ENCODE measurements at places on chromosomes 4 and X.

DNA sequence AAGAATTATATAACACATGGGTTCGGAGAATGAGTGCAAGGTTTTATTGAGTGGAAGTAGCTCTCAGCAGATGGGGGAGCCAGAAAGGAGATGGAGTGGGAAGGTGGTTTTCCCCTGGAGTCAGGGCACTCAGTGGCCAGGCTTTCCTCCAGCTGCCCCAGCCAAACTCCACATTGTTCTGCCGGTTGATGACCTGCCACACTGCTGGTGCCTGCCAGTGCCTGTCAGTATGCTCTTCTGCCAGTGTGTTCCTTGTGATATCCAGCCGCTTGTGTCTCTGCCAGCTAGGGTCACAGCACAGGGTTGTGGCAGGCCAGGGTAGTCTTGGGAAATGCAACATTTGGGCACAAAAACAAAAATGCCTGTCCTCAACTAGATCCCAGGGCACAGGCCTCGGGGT, 604.8 kb upstream of the TECRL start:
- DNase-seq = no peak

DNA sequence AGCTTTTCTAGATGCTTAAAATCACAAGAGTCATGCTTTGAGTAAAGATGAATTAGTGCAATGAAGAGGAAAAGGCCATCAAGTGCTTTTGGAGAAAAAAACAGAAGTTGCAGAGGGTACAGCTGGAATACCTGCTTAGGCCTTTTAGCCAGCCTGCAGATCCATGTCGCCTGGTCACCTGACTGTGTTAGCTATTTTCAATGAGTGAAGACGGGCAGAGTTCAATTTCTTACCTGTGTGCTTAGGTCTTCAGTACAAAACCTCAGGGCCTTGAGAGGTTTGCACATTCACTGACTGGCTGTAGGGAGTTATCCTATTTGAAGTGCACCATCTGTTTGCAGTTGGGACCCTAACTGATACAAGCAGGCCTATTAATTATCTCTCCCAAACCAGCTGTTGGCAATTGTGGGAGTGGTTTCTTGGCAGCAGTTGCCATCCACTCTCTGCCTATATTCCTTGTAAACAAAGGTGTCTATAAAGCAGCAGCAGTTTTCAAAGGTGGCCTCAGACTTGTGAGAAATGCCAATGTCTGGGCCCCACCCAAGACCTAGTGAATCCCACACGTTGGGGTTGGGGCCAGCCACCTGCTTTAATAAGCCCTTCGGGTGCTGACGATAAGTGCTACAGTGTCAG, 16.3 kb upstream of the FAT1 start:
- DNase-seq = peak; percentile 78

- DNase-seq = no peak
Measured at GRCh38 chr4:101689220-101689619, 101.3 kb upstream of the BANK1 start.

DNA sequence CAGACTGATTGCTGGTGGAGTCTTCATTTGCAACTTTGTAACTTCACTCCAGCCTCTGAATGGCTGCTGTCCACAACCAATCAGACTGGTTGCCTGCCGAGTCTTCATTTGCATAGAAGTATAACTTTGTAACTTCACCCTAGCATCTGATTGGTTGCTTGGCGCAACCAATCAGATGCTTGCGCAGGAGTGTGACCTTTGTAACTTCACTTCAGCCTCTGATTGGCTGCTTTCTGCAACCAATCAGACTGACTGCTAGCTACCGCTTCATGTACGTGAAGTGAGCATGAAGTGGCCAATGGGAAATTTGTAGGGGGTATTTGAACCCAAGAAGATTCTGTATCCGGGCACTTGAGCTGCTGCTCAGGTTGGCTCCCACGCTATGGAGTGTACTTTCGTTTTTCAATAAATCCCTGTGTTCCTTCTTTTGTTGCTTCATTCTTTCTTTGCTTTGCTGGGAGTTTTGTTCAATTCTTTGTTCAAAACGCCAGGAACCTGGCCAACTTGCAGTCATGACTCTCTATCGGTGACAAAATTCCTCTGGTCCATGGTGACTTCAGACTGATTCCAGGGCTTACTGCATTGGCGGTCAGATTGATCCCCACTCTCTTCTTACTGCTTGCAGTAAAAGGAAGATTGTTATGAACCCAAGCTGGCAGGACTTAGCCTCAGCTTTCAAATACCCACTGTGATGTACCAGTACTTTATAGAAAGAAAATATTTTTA, 46.4 kb upstream of the FGG start:
- DNase-seq = no peak

GRCh38 chrX:3638280-3638873, 75.1 kb downstream of the PRKX start:
- peak; percentile 62 for DNase-seq

DNA sequence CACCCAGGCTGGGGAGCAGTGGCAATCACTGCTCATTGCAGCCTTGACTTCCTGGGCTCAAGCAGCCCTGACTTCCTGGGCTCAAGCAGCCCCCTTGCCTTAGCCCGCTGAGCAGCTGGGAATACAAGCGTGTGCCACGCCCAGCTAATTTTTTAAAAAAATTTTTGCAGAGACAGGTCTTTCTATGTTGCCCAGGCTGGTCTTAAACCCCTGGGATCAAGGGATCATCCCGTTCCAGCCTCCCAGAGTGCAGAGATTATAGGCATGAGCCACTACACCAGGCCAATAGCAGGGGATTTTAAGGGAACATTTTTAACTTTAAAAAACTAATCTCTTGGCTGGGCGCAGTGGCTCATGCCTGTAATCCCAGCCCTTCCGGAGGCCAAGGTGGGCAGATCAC, 5.3 kb upstream of the SLC34A2 start:
- peak; percentile 17 for DNase-seq

GRCh38 chr4:184279496-184280061, 61.9 kb upstream of the ENPP6 start:
- DNase-seq = no peak

DNA sequence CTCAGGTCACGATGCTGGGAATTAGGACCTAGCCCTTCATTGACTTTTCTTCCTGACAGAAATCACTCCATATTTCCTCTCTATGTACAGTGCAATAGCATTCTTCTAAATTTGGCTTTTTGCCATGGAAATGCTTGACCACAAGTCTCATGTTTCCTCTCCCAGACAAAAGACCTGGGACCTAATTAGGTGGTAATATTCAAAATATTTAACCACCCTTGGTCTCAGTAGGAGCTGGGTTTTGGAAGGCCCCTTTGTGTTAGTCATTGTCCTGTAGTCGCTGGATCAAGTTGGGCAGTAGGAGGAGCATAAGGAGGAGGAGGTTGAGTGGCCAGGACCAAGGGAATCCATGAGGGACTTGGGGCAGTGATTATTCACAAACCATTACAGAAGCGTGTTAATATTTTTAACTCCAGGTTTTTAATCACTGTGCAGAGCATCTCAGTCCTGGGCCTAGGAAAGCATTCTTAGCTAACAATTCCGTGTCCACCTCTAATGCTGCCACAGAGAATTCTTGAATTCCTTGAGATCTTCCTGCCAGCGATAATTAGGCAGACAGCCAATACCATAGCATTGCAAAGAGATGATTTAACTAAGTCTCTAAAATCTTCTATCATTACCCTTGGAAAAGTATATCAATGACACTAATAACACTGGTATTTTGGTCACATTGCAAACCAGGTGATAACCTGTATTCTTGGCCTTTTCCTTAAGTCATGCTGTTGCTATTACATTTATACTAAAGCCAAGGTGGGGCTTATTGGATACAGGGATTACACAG, 25.0 kb upstream of the SHROOM4 start:
- no peak for DNase-seq

- no peak for DNase-seq
Measured at GRCh38 chr4:148481636-148482035, 39.4 kb upstream of the NR3C2 start.

GRCh38 chr4:183986971-183987946, 82.2 kb downstream of the STOX2 start:
- no peak for DNase-seq

- no peak for DNase-seq
Measured at GRCh38 chr4:13984991-13985800, 357.7 kb upstream of the BOD1L1 start.

DNA sequence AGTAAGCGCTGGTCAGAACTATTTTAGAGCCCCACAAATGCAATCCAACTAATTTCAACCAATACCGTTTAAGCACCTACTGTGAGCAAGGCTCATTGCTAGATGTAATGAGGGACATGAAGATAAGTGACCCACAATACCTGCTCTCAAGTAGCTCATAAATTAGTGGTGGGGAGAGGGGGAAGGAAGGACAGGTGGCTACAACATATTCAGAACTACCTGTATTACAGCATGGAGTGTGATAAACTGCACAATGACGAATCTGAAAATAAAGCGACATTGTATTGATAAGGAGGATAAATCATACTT, 311.6 kb upstream of the DIAPH2 start:
- no peak for DNase-seq

DNA sequence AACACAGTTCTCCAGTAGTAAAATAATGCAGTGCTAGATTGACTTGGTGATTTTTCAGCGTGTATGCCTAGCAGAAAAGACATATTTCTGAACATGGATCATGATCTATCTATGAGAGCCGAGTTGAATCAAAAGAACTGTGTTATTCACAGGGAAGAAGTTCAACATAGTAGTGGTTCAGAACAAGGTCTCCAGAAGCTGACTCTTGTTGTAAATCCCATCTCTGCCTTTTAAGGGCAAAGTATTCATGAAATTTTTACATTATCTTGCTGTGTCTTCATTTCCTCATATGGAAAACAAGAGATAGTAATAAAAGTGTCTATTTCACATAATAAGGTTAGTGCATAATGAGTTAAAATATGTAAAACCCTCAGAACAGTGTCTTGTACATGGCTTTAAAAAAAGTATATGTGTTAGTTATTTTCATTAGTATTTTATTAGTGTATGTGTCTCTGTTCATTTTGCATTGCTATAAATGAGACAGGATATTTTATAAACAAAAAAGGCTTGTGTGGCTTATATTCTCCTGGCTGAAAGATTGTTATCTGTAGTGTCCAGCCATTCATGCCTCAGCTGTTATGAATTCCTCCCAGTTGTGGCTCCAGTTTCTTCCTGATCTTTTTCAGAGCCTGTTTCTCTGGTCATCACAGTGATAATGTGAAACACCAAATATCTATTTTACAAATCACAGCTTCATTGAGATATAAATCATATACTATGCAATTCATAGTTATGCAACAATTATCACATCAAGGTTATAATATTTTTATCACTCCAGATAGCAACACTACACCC, 1351.2 kb downstream of the STIM2 start:
- DNase-seq = no peak

DNA sequence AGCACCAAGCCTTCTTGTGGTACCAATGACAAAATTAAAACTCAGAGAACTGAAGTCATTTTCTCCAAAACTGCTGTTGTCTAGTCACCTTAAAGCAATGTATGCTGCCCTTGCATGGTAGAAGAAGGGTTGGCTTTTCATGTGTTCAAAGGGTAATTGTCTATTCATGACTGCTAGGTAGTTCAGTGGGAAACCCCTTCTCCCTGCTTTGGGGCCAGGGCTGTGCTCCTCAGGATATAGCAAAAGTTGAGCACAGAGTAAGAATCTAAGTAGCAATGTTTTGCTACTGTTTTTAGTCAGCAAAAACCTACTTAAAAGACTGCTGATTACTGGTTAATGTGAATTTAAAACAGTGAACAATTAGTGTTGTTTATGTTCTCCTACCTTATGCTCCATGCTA, 30.8 kb upstream of the FAM9B start:
- no peak for DNase-seq

DNA sequence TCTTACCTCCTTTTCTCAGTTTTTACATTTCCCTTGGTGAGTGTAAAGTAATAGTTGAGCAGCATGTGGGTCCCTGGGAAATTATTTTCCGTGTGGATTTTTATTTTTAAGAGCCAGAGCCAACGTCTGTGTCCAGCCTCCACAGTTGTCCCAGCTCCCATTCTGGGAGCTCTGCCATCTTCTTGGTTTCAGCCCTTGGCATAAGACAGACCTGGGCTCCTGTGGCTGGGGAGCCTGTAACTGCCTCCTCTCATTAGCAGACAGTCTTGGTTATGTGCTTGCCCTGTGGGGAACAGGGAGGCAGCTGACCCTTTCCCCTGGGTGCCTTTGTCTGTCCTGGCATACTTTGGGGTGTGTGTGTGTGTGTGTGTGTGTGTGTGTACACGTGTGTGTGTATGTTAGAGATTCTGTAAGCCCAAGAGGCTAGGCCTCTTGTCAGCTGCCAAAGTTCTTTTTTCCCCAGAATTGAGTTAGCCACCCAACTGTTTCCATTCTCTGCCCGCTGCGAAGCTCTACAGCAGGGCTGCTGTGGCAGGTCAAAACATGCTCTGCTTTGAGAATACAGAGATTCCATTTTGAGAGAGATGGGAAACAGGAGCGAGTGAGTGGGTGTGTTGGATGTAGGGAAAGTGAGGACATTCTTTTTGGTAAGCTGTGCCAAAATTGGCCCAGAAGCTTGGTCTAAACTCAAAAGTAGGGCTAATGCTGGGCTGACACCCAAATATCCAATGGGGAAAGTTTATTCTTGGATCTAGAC, 140.7 kb downstream of the TMEM164 start:
- DNase-seq = no peak

DNA sequence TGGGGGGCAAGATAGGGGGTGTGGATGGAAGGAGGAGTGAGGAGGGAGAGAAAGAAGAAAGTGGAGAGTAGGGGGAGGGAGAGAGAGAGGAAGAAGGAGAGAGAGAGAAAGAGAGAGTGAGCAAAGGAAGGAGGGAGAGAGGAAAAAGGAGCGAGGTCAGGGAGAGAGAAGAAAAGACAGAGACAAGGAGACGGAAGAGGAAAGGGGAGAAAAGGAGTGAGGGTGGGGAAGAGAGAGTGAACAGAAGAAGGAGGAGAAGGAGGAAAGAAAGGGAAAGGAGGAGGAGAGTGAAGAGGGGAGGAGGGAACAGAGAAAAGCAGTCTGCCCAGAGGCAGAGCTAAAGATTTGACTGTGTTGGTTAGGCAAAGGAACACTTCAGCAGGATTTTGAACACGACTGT, 181.6 kb downstream of the MID1IP1 start:
- no peak for DNase-seq

DNA sequence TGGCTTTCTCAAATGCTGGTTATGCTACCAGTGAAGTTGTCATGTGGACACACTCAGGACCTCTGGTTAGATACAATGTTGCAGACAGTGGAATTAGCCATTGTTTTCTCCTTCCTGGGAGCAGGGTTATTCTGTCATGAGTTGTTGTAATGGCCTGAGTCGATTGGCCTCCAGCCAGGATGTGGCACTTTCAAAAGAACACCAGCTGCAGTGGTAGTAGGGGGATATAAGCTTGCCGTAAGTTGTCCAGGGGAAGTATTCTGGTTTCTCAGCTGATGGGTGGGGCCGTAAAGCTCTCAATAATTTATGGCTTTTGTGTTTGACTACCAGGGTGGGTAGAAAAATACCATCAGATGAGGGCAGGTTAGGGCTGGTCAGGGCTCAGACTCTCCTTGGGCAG, 697.5 kb upstream of the GNPDA2 start:
- DNase-seq = peak; percentile 0
